Esophagus squamous epithelium (tissue), 5 donors: ENCODE measurements at places on chromosomes 5 and 9.

DNA sequence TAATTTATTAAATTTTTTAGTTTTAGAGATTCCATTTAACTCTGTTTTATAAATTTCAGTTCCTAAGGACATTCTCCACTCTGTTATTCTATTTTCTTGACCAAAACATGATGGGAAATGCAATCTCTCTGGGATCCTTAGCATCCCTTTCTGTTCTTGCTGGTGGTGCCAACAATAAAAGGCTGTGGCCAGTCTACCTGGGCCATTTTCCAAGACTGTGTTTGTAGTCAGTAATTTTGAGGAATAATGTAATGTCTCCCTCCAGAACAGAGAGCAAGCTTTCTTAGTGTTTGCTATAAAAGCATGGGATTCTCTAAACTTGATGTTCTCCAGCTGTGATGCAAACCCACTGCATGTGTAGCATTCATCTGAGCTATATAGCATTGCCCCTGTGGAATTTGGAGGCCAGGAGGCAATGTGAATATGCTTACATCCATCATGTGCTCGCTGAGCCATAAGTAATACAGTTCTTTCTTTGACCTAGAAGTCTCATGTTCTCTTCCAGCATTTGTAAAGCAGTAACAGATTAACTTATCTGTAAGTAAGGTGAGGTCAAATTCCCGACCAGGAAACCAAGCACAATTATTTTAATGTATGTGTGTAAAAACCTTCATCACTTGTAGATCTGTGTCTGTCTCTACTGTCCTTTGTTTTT lies 211.5 kb upstream of the TAS2R1 start:
- no peak for DNase-seq

DNA sequence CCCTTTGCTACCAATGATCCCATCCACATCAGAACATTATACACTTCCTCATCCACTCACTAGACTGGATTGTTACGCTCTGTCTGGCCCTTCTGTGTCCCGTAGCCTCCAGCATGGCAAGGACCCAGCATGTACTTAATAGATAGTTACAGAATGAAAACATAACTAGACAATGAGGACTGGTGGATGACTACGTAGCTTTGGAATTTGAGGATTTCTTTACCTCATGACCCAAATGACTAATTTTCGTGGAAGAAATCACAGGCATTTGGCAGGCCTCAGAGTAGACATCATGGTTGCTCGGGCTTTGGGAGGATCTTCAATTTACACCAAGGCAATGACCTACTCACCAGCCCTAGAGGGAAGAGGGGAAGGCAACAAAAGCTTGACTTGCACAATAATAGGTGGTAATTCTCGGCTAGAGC lies 299.8 kb downstream of the TLE1 start:
- no peak for DNase-seq

DNA sequence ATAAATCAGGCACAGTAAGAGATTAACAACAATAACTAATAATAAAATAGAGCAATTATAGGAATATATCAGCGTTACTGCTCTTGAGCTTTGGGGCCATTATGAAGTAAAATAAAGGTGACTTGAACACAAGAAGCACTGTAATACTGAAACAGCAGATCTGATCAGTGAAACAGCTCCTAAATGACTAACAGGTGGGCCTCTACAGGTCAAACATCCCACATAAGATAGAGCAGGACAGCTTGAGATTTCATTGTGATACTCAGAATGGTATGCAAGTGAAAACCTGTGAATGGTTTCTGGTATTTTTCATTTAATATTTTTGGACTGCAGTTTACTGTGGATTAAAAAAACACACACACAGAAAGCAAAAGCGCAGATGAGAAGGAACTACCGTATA lies 24.0 kb upstream of the MAP3K1 start:
- DNase-seq: no peak

- DNase-seq: no peak
Observed at GRCh38 chr5:179224741-179225140, 120.5 kb downstream of the ADAMTS2 start.

DNA sequence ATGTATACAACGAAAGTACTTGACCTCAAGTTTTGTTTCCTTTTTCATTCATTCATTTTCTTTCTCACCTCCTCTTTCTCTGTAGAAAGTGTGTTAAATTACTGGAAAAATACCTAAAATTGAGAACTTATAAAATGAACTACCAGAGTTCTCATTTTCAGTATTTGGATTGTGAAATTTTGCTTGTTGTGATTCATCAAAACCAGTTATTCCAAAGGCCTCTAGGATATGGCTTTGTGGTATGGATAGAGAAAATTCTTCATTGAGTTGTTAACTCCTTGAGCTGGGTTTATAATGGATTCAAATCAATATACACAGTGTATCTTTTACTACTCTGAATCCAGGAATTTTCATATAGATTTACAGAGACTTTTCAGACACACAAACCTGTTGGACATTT lies 287.6 kb downstream of the KDM4C start:
- DNase-seq: no peak

DNA sequence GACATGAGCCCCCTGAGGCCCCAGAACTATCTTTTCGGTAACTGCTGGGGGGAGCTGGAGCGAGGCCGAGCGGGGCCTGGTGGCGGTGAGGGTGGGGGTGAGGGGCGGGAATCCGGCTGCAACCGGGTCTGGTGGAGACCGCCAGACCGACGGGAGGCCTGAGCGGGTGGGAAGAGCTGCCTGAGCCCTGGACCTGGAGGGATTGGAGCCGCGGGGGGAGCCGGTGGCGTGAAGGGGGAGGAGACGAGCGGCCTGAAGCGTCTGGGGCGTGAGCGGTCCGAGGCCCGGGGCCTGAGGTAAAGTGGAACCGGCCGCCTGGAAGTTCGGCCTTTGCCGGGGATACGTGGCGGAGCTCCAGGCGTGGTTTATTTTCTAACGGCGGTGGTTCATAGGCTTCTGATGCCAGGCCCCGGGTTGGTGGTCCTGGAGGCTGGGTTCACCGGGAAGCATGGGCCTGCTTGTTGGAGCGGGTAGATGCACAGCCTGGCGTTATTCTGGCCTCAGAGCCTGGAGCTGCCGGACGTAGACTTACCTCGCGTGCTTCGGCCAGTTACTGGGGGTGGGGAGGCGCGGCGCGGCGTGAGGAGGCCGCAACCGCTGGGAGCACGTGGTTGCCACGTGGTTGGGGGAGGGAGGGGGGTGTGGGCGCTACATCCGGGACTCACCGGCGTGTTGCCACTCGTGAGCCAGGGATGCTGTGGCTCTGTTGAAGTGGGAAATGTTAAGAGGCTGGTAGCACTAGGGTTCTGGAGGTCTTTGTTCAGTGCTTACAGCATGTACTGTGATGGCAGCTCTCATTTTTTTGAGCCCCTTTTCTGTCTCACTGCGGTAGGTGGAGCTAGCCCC lies 544 bp downstream of the NPM1 start:
- peak; percentile 26 for DNase-seq

- DNase-seq: no peak
Observed at GRCh38 chr5:116439905-116440304, 134.7 kb downstream of the SEMA6A start.

DNA sequence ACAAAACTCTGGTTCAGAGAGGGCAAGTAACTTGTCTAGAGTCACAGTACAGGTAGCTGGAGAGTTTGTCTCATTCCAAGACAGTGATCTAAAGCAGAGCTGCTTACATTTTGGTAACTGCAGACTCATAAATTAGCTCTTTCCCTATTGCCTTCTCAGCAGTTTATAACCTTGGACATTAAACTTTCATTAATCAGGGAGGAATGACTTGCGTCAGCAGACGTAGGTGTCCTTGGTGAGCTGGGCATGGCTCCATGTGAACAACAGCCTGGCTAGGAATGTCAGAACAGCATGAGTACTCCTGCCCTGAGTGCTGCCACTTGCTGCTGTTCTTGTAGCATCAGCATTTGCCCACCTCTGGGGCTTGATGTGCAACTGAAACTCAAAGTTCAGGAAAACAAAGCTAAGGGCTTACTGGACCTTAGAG lies 2.2 kb upstream of the ALDOB start:
- DNase-seq: no peak

DNA sequence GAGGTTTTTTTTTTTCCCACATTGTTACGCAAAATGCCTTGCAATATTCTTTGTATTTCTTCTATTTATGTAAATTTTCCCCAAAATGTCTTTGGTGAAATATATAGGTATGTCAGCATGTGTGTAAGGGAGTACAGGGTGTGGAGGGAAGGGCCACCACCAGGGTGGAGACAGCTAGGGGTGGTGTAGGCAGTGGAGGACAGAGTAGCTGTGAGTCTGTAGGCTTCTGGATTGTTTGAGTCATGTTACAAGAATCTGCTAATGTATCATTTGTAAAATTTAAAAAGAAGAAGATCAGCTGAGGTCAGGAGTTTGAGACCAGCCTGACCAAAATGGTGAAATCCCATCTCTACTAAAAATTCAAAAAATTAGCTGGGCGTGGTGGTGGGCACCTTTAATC lies 175.5 kb downstream of the NXNL2 start:
- DNase-seq: no peak

- no peak for DNase-seq
Observed at GRCh38 chr5:102911973-102912372, 156.9 kb downstream of the PAM start.

DNA sequence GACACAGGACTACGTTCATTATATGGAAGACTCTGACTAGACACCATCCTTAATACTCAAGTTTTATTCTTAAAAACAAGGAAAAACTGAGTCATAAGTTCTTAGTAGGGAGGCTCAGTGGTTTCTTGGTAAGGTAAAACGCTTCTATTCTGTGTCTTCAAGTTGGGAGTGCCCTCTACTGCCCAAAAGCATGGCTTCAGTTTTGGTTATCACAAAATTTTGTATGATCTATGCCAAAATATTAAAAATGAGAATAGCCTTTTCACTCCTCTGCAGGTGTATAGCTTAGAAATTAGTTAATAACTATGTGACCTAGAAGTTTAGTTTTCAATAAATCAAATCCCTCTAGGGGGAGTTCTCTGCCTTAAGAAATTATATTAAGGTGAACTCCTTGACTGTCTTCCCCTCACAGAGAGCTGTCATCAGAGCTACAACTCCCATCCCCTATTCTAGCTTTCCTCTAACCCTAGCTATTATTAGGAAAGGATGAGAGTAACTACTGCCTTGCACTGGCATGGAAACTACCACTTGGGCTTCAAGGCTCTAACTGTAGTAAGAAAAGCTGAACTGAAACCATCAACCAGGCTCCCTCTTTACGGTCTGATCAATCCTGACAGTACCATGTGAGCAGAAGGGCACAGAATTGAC lies 189.7 kb downstream of the GNAQ start:
- no peak for DNase-seq

DNA sequence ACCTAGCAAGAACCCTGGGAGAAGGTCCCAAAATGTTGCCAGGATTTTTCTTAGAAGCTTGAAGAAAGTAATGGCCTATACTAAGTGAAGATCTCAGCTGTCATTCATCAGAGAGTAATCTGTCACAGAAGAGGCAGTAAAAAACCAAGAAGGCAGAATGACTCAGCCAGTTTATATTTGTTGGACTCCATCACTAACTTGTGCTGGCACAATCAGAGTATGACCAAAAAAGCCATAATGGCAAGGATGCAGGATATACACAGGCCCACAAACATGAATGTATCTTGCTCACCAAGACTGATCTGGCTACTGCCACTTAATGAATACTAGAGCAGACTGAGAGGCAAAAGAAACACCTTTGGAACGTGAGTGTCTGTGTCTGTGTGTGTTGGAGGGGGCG lies 104.0 kb upstream of the POU5F2 start:
- no peak for DNase-seq

DNA sequence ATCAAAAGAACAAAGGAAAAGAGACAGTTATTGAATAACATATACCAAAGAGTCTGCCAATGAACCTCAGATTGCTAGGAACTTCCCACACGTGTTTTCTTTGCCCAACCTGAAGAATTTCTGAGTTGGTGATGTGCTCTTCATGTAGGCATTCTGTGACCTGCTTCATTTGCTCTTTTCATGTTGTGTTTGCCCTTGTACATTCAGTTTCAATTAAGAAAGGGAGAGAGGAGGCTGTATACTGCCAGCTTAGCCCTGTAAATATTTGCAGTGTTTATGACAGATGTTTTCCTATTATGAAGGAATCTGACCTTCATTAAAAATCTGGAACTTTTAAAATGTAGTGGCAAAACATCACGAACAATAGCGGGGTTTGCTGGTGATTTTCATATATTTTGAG lies 168.5 kb downstream of the GAS1 start:
- no peak for DNase-seq

DNA sequence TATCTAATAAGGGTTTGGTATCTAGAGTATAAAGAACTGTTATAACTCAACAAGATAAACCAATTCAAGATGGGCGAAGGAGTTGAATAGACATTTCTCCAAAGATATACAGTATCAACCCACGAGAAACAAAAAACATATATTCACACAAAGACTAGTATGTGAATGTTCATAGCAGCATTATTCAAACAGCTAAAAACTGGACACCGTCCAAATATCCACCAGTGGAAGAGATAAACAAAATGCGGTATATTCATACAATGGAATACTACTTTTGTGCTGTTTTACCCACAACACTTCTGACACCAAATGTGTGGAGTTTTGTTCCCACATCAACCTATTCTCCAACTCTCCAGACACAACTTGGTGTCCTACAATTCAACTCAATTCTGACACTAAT lies 33.1 kb downstream of the EGR1 start:
- DNase-seq: no peak

DNA sequence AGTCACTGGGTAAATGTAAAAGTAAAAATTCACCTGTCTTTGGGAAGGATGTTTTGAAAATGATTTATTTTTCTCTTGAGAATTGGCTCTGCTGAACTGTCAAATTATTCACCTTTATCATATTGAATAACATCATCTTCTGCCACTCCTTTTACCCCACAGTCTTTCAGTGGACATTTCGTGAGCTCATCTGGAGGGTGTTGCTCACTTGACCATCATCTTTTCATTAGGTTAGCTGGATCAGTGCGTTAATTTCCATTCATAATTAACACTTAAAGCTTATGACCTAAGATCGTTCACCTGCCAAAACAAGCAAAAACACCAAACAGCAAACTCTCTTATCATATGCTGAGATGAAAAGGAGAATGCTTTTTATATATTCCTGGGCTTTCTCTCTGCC lies 53.4 kb upstream of the TNFAIP8 start:
- DNase-seq: no peak
